T-helper 1 cell treated with Interleukin-12 subunit alpha and Interleukin-12 subunit beta and Interleukin-4 antibody, amounts not matched to agents 30 ng/mL and 1 ng/mL, for 36 hours (primary cell): ENCODE measurements at places on chromosomes 16 and 17. TPM values are rescaled to one million over a fixed set of nuclear protein-coding genes. Genes with fewer than 3 reads are reported as not detected.

TMEM114 gene
- total RNA-seq = not detected in 2 replicates

ZNF23 gene
- total RNA-seq = 5.1 TPM in 2 replicates

AOC3 gene
- total RNA-seq = 1.7 and 2.2 TPM in 2 replicates

C17orf113 gene
- 0.10 TPM in 2 replicates for total RNA-seq

HBA1 gene
- total RNA-seq = not detected in 2 replicates

KRTAP9-2 gene
- total RNA-seq = not detected in 2 replicates

ALOX15 gene
- not detected in 2 replicates for total RNA-seq

HOXB13 gene
- not detected in 2 replicates for total RNA-seq
